GM12891 (cell line): ENCODE measurements at places on chromosomes 1 and 21.

DNA sequence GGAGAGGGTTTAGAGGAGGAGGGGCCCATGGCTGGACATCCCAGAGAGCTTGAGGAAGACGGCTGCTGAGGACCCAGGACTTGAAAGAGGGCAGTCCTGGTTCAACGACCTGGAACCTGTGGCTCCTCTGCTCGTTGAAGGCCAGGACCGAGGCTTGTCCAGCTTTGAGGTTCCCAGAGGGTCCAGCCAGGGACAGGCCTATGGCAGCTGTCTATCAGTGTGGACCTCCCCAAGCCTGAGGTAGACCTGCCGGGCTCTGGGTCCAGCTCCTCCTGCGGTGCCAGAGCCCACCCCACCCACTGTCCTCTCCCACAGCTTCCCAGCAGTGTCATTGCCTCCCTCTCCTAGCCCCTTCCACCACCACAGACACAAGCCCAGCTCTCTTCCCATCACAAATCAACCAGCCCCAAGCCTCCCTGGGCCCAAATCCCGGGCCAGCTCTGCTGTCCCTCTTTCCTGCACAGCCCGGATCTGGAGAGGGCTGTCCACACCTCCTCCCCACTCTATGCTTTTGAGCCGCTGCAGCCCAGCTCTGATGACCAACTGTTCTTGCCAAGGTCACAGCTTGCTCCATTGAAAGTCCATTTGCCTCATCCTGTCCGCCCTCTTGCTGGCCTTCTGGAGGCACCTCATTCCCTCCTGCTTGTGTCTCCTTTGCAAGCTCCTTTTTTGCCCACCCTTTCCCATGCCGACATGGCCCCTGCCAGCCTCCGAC lies 48.7 kb upstream of the EDN2 start:
- DNase-seq, result no peak

GRCh38 chr1:18705811-18706210 lies 75.2 kb downstream of the PAX7 start:
- DNase-seq, result no peak

GRCh38 chr1:214155987-214156625 lies 124.9 kb upstream of the SMYD2 start:
- no peak for DNase-seq

- DNase-seq, result no peak
Observed at GRCh38 chr21:45405271-45405818, 380 bp downstream of the COL18A1 start.

- no peak for DNase-seq
Observed at GRCh38 chr1:15876357-15877055, 29.0 kb downstream of the SPEN start.

- no peak for DNase-seq
Observed at GRCh38 chr1:147496571-147497210, 44.6 kb upstream of the BCL9 start.

DNA sequence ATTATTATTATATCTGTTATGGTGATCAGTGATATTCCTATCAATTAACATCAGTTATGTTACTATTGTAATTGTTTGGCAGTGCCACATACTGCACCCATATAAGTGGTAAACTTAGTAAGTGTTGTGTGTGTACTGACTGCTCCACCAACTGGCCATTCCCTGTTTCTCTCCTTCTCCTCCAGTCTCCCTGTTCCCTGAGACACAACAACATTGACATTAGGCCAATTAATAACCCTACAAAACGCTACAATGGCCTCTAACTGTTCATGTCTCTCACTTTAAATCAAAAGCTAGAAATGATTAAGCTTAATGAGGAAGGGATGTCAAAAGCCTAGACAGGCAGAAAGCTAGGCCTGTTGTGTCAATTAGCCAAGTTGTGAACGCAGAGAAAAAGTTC lies 6.6 kb upstream of the THRAP3 start:
- DNase-seq, result no peak

- no peak for DNase-seq
Observed at GRCh38 chr21:38227401-38227800, 29.4 kb upstream of the KCNJ15 start.

DNA sequence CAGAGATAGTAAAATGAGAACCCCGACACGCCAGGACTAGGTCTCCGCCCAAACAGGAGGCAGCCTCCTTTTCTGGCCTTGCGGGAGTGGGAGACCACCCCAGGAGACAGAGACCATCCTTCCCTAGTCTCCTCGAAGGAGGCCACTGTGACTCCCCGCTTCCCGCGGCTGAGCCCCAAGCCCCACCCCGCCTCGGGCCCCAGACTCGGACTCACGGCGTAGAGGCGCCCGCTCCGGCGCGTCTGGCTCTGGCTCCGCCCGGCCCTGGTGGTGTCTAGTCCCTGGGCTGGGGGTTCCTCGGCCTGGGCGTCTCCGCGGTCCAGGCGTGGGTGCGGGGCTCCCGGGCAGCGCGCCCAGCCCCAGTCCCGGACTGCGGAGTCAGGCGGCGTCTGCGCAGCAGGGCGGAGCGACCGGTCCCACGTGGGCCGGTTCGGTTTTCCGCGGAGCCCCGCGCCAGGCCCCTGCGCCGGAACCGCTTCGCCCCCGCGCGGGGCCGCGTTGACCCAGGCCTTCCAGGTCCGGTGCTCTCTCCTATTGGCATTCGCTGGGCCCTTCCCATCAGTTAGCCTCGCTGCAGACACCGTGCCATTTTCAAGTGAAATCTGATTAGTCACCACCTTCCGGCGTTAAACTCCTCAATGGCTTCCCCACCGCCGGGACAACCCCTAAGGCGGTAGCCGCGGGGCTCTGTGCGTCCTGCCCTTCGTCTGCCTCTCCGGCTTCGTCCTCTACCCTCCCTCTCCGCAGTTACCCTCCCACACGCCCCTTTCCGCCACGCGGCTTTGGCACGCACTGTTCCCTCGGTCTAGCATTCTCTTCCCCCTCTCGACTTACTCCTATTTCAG lies at the start of gene C1orf216:
TSS of gene C1orf216 (minus strand) at position 393 of the 845 bp plus-strand sequence. CDS start 2,563 bp downstream, outside the sequence.
- peak; percentile 73 for DNase-seq

GRCh38 chr1:210900820-210901219 lies 233.1 kb downstream of the KCNH1 start:
- DNase-seq, result no peak

DNA sequence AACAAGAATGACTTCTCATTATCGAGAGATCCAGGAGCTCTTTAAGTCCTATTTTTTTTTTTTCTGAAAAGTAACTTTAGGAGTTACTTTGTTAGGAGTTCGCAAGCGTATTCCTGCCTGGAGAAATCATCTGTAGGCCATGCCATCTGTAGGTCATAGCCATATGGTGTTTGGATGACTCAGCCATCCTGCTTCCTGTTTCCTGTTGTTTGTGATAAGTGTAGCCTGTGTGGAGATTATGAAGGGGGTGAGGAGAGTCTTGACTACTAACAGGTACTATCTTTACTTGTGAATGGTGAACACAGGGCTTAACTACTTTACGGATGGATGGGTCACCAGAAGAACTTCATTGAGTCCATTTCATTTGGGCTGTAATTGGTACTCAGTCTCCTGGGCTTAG lies 327.2 kb downstream of the PTPRU start:
- no peak for DNase-seq

DNA sequence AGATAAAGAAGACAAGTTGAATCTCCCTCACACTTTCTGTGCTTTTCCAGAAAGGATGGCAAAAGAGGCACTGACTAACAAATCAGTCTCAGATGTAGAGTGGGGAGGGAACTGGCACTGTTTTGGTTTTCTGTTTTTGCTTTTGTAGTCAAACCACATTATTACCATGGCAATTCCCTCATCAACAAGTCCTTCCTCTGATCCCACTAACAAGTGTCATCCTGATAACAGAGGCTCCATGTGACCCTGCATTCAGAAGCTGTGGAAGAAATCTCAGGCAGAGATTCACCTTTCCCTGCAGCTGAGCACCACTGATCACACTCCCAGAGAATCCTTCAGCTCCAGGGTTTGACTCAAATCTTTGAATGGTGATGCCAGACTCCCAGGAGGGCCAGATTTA lies 203.4 kb downstream of the TNR start:
- DNase-seq, result no peak

- DNase-seq, result no peak
Observed at GRCh38 chr1:226627924-226628611, 79.5 kb downstream of the STUM start.

DNA sequence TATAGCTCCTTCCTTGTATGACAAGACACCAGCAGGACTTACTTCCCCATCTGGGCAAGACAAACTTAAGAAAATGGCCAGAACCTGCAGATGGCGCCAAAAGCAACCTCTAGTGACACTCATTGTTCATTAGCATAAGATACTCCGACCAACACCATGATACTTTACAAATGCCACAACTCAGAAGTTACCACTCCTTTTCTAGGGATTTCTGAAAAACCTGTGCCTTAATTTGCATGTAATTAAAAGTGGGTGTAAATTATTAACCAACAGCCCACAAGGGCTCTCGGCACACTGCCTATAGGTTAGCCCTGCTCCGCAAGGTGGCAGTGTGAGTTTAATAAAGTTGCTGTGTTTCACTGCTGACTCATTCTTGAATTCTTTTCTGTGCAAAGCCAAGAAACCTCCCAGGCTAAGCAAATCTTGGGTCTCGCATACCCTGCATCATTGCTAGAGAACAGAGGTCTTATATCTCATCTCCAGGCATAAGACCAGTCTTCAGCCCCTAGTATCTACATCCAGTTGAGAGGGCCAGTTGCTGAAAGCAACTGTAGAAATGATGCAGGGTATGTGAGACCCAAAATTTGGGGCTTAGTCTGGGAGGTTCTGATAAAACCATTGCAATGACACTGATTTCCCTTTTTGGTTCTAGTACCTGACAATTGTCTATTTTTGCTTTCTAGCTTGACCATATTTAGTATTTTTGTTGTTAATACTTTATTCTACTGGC lies 86.4 kb downstream of the FAF1 start:
- DNase-seq, result peak; percentile 22

DNA sequence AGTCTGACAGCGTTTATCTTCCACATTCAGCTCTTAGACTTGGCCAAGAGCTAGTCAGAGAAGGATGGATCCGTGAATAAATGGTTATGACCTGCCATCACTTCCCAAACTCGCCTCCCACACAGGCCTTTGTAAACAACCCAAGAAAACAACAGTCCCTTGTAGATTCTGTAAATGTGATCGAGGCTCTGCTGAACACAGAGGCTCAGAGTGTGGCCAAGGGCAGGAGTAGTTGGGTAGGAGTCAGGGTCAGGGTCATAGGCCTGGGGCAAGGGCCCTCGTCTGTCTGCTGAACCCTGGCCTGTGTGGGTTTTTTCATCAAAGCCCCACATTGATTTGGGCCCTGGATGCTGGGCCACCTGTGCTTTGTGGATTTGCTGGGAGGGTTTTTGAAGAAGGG lies 32.7 kb downstream of the NCMAP start:
- DNase-seq, result no peak

- no peak for DNase-seq
Observed at GRCh38 chr1:54716299-54717047, 812 bp downstream of the TTC4 start.

- no peak for DNase-seq
Observed at GRCh38 chr1:30599721-30600120, 123.7 kb downstream of the MATN1 start.

DNA sequence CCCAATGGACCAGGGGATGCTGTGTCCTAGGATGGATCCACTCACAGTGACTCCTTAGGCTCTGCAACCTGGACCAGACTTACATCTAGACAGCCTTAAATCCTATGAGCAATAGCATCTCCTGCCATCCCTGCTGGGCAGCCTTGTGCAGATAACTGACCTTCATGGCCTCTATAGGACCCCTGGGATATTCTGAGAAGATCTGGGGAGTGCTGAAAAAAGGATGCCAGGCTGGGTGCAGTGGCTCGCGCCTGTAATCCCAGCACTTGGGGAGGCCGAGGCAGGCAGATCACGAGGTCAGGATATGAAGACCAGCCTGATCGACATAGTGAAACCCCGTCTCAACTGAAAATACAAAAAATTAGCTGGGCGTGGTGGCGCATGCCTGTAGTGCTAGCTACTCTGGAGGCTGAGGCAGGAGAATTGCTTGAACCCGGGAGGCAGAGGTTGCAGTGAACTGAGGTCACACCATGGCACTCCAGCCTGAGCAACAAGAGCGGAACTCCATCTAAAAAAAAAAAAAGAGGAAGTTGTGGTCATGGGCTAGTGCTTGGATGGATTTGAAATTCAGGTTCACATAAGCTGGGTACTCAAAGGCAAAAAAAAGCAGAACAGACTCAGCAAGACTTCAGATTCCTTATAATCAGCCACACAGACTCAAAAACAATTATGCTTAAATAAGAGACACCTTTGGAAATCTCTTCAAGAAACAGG lies 10.9 kb upstream of the SH2D1B start:
- DNase-seq, result no peak

DNA sequence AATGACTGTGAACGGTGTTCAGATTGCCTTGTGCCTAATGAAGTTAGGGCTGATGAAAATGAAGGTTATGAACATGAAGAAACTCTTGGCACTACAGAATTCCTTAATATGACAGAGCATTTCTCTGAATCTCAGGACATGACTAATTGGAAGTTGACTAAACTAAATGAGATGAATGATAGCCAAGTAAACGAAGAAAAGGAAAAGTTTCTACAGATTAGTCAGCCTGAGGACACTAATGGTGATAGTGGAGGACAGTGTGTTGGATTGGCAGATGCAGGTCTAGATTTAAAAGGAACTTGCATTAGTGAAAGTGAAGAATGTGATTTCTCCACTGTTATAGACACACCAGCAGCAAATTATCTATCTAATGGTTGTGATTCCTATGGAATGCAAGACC lies 96.6 kb downstream of the ZFYVE9 start:
- no peak for DNase-seq

GRCh38 chr21:45856442-45856841 lies 125.1 kb upstream of the COL6A1 start:
- DNase-seq, result no peak

DNA sequence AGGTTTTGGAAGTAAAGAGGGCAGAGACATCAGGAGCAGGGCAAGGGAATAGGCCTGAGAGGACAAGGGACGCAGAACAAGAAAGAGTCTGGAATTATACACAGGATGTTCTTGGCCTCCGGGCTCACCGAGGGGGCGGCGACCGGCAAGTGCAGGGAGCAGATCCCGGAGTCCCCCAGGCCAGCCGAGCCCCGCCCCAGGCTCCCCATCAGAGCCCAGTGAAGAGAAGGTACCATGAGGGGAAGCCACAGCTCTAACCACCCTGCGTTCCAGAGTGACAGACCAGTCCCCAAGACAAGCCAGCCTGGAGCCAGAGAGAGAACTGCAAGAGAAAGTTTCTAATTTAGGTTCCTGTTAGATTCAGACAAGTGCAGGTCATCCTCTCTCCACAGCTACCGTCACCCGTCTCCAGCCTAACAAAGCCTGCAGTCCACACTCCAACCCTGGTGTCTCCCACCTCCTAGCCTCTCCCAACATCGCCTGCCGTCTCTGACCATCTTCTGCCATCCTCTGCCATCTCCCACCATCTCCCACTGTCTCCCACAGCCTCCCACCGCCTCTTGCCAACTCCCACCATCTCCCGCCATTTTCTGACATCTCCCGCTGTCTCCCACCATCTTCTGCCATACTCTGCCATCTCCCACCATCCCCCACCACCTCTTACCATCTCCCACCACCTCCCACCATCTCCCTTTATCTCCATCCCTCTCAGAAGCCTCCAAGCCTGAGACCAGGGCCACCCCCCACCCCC lies 42.5 kb downstream of the CAPN2 start:
- no peak for DNase-seq

GRCh38 chr1:1754051-1754815 lies 24.0 kb downstream of the NADK start:
- DNase-seq, result no peak
